Activated CD4-positive, alpha-beta T cell treated with anti-CD3 and anti-CD28 coated beads for 36 hours (primary cell): ENCODE measurements at places on chromosomes 16 and 17. TPM values are rescaled to one million over a fixed set of nuclear protein-coding genes. Genes with fewer than 3 reads are reported as not detected.

The HP gene
- total RNA-seq = not detected

The TMC5 gene
- not detected for total RNA-seq

The WSCD1 gene
- 0.16 TPM for total RNA-seq

The CDH3 gene
- total RNA-seq = 9.1 TPM

The CYGB gene
- not detected for total RNA-seq

The MPP2 gene
- total RNA-seq = 1.3 TPM

The KRT33A gene
- total RNA-seq = not detected

GRCh38 chr17:30243002-30243401, 7.5 kb upstream of the SLC6A4 start:
- no peak for DNase-seq

- DNase-seq = peak; percentile 30
Measured at GRCh38 chr17:81553616-81554181, 1.5 kb upstream of the FAAP100 start.

DNA sequence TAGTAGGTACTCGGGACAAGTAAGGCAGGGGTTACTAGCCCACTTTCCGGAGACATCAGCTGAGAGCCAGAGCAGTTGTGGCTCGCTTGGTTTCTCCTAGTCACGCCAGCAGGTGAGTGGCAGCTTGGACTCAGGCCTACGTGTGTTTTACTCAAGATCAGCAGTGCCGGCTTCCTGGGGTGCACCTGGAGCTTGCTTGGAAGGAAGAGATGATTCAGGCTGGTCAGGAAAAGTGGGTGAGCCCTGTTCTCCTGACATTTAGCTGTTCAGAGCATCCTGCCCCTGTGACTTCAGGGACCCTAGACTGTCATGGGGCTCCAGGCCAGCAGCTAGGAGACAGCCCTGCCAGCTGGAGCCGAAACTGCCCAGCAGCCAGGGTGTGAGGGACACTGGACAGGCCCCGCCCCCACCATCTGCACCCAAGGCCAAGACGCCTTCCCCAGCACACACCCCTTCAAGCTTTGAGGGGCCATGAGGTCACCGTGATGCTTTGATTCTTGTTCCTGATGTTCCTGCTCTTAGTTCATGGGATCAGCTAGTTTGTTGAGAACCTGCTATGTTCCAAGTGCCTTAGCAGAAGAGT, 238.0 kb upstream of the CIBAR2 start:
- DNase-seq = no peak

DNA sequence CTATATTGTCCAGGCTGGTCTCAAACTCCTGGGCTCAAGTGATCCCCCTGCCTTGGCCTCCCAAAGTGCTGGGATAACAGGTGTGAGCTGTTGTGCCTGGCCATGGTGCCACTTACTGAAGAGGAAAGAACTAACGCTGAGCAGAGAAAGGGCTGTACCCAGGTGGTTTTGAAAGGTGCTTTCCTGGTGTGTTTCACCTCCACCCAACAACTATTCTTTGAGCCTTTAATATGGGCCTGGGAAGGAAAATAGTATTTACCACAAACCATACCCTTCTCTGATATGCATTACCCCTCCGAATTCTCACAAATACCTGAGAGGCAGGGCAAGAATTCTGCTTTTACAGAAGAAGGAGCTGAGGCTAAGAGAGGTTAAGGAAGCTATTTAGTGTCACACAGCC, 24.8 kb downstream of the KPNA2 start:
- no peak for DNase-seq

GRCh38 chr16:26316683-26317464, 625.1 kb downstream of the HS3ST4 start:
- DNase-seq = peak; percentile 6

GRCh38 chr16:35798885-35799426, 2339.5 kb downstream of the TP53TG3F start:
- no peak for DNase-seq

DNA sequence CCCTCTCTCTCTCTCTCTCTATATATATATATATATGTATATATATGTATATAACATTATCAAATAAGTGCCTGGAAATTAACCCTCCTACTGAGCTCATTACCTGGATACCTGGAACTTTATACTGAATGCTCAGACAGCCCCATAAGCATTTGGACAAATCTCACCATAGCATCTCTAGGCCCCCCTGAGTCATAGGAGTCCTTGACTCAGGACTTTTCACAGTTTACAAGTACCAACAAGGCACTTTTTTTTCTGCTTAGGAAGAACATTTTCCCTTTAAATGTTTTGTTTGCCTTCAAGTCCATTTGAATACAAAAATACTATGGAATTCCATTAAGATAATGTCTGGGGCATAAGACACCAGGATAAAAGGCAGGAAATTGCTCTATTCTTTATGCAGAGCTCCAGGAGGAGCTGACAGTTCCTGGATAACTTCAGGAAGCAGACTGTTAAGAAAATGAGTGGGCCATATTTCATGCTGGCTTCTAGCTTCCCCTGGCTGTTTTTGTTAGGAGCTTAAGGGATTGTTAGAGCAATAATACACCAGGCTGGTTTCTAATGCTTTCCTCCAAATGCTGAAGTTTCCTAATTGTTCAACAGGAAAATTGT, 171.7 kb upstream of the ASIC2 start:
- no peak for DNase-seq

DNA sequence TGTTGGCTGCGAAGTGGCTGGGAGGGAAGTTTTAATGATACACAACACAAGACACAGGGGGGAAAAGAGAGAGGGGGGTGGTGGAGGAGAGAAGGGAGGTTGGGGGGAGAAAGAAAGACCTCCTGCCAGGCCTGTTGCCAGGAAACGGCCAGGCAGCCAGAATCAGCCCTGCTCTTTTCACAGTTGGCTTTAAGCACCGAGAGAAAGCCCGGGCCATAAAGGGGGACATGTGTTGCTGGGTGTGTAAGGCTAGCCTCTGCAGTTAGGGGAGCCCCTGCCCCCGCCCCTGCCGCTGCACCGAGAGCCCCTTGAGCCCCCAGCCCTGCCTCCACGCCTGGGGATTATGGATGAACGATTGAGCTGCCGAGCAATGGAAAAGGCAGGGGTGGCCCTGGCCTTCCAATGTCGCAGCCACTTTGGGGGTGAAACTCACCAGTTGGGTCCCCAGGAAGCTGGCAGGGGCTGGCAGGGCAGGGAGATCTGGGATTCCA, 13.9 kb upstream of the WNT3 start:
- no peak for DNase-seq

GRCh38 chr16:30621765-30622164, 11.6 kb upstream of the ZNF689 start:
- DNase-seq = no peak

- no peak for DNase-seq
Measured at GRCh38 chr17:17587614-17588337, 3.7 kb downstream of the PEMT start.

DNA sequence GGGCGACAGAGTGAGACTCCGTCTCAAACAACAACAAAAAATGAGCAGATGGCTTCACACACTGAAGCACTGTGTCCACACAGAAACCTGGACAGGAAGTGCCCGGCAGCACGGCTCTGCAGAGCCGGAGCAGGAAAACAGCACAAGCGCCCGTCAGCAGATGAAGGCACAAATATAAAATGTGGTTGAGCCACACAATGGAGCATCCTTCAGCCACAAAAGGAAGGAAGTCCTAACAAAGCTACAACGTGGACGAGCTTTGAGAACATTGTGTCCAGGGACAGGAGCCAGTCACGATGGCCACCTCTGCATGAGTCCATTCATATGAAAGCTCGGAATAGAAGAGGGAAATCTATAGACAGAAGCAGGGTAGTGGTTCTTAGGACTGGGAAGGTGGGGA, 15.7 kb downstream of the RHBDF2 start:
- DNase-seq = no peak

- no peak for DNase-seq
Measured at GRCh38 chr16:83044589-83044988, 417.8 kb downstream of the CDH13 start.

DNA sequence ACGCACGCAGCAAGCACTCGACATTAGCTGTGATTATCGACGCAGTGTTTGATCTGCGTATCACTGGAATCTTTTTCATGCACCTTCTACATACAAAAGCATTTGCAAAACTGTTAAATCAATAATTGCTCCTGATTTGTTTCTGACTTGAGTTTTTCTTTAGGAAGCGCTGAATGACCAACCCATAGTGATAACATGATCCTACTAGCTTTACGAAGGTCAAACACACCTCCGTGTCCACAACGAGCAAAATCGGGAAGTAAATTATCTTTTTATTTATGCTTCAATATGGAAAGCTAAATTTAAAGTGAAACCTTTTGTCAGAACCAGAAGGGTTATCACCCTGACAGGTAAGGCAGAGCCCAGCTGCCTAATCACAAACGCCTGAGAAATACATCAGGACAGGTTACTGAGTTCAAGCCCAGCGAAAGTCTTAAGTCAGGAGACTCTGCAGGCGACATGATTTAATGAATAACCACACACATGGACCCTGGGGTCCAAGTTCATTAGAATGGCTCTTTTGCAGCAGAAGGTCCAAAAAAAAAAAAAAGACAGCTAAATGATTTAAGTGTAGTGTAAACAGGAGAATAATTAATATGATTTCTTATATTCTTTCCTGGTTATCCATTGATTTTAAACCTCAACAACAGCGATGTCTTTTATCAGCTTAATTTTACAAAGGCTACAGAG, 104.2 kb downstream of the ADCY9 start:
- DNase-seq = no peak

- DNase-seq = no peak
Measured at GRCh38 chr17:8948462-8948861, 17.0 kb downstream of the PIK3R5 start.

DNA sequence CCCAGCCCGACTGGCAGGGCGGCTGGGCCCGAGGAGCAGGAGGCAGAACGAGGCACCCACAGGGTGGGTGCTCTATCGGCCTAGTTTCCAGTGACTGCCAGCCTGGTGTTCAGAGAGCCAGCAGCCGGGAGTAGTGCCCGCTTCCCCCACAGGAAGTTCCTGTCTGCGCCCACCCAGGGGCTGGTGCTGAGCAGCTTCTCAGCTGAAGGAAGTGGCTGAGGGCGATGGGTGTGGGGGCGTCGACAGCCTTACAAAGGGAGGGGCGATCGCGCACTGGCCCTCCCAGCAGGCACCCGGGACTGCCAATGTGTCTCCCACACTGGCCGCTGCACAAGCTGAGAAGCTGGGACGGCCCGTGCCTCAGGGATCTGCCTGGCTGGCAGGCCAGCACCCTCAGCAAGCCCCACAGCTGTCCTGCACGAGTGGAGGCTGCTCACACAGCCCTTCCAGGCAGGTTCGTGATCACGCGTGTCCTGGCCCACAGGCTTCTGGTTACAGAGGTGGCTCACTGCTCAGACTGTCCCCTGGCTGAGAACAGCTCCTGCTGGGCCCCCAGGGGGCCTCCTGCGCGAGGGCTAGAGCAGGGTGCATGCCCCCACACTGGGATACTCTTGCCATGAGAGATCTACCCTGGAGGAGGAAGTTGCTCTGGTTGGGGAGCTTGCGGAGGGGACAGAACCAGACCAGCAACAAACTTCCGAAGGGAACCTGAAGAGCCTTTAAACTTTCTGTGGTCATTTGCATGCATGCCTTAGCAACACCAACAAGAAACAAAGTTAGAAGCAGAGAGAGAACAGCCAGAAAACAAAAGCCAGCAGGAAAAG, 2.5 kb downstream of the RNF166 start:
- peak; percentile 87 for DNase-seq

- DNase-seq = no peak
Measured at GRCh38 chr16:72873853-72874252, 174.1 kb downstream of the ZFHX3 start.
